ENCODE measurements at places on chromosomes 2 and 18. TPM values are rescaled to one million over a fixed set of nuclear protein-coding genes. Genes with fewer than 3 reads are reported as not detected.

Gene STK39
- total RNA-seq, result 9.6 TPM

Gene ADAM23
- 0.14 TPM for total RNA-seq

Gene TANK
- 63.0 TPM for total RNA-seq

Gene REG1B
- not detected for total RNA-seq

Gene CHRNG
- not detected for total RNA-seq

Gene PTPRN
- total RNA-seq, result 0.39 TPM

Gene IHH
- total RNA-seq, result not detected

Gene SERPINB11
- not detected for total RNA-seq

Gene BABAM2
- 26.3 TPM for total RNA-seq

Gene CNRIP1
- total RNA-seq, result not detected

Gene RTKN
- total RNA-seq, result 0.54 TPM

Gene CFAP65
- not detected for total RNA-seq

Gene MAPK4
- total RNA-seq, result not detected

Gene FBLN7
- total RNA-seq, result 2.1 TPM
